Chondrocyte (in vitro differentiated cells): ENCODE measurements at places on chromosomes 6 and 20. TPM values are rescaled to one million over a fixed set of nuclear protein-coding genes. Genes with fewer than 3 reads are reported as not detected.

ADGRF4 gene
- not detected in 3 replicates for total RNA-seq

- no peaks in the 10 kb centered on the region for H3K27me3 ChIP-seq
- no peak overlapping the region for H3K4me3 ChIP-seq
- peaks cover 44% of the 10 kb centered on the region for H3K4me1 ChIP-seq
- no peak for DNase-seq
- H3K36me3 ChIP-seq, result no peaks in the 10 kb centered on the region
Observed at GRCh38 chr6:26309731-26310142, 55.3 kb upstream of the BTN3A2 start.

GRCh38 chr6:76774781-76775384 lies 688.4 kb downstream of the HTR1B start:
- no peaks in the 10 kb centered on the region for H3K27me3 ChIP-seq
- H3K36me3 ChIP-seq, result no peaks in the 10 kb centered on the region
- no peak for DNase-seq
- no peak overlapping the region for H3K27ac ChIP-seq
- no peak overlapping the region for H3K4me3 ChIP-seq
- no peaks in the 10 kb centered on the region for H3K4me1 ChIP-seq

DNA sequence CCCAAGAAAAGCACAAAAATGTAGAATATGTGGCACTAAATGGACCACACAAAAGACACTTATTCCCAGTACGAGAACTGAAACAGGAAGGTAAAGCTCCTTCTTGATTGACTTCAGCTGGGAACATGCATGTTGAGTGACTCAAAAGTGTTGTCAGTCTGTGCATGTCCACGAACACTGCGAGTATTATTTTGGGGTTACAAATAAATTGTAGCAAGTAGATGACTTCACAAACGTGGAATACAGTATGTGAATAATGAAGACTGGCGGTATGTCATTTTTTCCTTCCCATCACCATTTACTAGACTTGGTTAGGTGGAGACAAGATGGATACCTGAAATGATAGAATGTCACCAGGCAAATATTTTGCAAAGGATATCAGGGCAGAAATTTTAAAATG lies 45.4 kb downstream of the L3MBTL3 start:
- H3K36me3 ChIP-seq, result peaks cover 15% of the 10 kb centered on the region
- no peak overlapping the region for H3K27ac ChIP-seq
- no peak for DNase-seq
- H3K27me3 ChIP-seq, result no peaks in the 10 kb centered on the region

DNA sequence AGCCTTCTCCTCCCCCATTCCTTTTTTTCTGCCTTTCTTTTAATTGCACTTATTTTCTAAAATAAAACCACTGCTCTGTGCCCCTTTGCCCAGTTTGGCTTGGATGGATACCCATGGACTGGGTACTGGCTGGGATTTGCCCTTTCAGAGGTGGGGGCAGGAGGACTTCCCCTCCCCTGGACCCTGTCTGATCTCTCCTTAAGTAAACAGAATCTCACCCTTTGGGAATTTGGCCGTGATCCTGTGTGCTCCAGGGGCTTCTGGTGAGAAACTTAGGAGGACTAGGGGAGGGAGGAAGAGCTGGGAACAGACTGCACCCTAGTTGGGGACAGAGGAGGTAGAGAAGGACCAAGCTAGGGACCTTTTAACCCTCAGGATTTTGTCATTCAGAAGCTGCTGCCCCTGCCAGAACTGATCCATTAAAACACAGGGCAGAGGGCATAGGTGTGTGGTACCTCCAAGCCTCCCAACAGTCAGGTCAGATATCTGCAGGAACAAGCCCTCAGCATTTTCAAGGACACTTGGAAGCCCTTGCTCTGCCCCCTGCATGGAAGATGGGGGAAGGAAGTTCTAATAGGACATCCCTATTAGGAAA lies 7.3 kb downstream of the FOXP4 start:
- no peak overlapping the region for H3K27ac ChIP-seq
- no peaks in the 10 kb centered on the region for H3K27me3 ChIP-seq
- no peak for DNase-seq
- H3K4me3 ChIP-seq, result no peak overlapping the region

- H3K36me3 ChIP-seq, result no peaks in the 10 kb centered on the region
- peaks cover 6% of the 10 kb centered on the region for H3K4me1 ChIP-seq
- no peak for DNase-seq
- peaks cover 1% of the 10 kb centered on the region for H3K27me3 ChIP-seq
Observed at GRCh38 chr6:54910921-54911320, 64.3 kb downstream of the FAM83B start.
